KBM-7 (cell line): ENCODE measurements at places on chromosomes 13 and 19.
A peak's percentile ranks its signal among the peaks of the same experiment; 100 is the strongest.

DNA sequence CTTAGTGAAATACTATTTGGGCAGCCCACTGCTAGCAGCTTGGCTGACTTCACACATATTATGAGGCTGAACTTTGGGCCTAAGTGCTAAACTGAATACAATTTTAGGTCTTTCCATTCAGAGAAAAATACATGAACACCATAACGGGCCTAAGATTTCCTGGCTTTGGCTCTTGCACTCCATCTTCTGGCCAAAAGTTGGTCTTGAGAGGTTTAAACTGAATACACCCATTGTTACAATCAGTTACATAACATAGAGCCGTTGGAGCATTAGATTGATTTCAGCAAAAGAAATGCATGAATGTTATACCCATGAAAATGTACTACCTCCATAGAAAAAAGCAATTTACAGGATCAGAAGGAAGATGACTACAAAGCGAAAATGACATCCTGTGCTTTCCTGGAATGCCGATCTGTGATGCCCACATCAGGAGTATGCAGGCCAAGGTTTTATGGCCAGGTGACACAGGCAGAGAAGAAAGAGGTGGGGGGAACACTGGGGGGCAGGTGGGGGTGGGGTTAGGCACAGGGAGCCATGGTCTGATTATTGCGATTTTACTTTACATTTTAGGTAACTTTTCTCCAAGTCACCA lies 11.1 kb upstream of the SHISA2 start:
- peak; percentile 26 for DNase-seq

DNA sequence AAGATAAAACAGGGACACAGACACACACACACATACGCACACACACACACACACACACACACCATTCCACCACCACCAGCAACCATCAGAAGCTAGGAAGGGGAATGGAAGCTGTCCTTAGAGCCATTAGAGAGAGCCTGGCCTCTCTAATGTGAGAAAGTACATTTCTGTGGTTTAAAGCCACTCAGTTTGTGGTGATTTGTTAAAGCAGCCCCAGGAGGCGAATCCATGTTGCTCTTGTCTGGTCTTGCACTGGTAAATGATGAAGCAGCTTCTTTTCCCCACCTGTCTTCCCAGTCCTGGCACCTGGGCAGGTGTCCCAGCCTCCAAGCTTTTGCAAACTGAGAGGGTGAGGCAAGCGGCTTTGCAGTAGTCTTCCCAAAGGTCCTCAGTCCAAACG lies 118.9 kb upstream of the KL start:
- no peak for DNase-seq

DNA sequence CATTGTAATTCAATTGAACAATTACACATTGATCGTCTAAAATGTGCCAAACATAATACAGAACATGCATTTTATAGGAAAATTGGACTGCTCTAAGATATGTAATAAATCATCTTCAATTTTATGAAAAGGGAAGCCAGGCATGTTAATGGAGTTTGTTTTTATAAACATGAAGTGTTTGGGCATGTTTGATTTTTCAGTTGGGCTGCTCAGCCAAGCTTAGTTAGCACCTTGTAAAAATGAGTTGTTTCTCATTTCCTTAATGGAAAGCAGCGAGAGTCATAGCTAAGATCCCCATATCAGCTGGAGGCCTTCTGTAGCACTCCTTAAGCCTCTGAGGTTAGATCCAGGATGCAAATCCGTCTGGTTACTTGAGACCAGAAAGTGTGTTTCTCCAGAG lies 422.3 kb downstream of the SPRY2 start:
- DNase-seq, result peak; percentile 8

- DNase-seq, result no peak
These were observed 22.6 kb downstream of the THSD1 start for GRCh38 chr13:52383366-52383765.

DNA sequence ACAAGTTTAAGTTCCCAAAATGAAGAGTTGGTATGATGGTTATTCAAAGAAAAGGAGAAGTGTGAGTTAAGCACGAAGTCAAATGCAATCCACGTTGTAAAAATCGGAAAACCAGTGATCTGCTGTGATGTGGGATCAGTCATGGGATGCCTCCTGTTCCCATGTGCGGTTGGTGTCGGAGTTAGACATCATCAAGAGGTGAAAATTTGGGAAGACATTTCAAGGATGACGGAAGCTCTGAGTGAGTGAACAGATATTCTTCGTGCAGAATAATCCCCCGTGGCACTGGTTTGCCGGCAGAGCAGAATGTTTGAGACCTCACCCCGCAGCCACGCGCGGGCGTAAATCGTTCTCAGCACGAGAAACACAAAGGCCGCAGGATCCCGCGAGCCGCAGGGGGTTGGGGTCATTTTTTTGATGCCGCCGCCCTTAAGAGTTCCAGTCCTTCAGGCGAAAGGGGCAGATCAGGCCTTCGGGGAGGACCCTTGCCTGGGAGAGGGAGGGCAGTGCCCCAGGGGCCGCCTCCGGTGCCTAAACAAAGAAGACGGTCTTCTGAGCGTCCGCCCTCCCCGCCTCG lies 13.7 kb upstream of the SOX1 start:
- DNase-seq, result no peak

- DNase-seq, result no peak
These were observed 1.3 kb upstream of the GALP start for GRCh38 chr19:56174550-56174949.

DNA sequence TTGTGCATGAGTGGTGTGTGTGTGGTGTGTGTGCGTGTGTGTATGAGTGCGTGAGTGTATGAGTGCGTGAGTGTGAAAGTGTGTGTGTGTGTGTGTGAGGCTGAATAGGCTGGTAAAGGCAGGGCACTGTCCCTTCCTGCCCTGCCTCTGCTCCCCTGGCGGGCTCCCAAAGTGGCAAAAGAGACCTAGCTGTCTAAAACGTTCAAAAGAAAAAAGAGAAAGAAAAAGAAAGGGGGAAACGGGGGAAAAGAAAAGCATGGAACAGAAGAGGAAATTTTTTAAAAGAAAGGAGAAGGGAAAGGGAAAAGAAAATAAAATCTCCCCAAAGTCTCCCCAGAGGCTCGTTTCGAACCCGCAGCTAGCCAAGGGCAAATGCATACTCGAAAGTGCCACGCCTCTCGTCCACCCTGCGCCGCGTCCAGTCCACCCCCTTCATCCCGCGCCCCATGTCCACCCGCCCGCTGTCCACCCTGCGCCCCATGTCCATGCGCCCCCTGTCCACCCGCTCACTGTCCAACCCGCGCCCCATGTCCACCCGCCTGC lies 37.0 kb upstream of the FLT1 start:
- no peak for DNase-seq

DNA sequence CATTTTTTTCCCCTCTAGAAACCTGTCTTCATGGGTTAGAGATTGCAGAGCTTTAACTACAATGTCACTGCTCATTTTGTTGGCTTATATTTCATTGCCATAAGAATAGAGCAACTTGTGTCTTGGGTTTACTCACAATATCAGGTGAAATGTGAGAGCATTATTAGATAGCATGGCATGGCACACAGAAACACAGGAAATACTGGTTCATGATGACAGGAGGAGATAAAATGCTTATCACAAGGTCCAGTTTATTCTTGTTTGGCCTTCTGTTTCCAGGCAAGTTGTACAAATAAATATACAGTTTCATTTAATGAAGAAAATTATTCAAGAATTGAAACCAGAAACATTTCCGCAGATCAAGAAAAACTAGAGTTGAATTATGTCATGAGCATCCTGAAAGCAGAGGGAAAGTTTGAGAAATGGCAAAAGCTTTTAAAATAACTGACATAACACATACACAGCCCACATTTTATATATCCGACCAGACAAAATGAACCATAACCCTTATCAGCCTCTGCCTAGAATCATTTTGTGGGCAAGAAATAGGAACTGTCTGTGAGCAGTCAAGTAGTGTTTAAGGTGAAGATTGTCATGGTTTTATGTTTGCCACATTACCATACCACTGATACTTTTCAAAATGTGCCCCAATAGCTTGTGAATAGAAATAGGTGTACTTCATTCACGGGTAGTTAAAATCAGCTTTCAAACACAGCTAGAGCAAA lies 297.9 kb upstream of the ARGLU1 start:
- DNase-seq, result peak; percentile 87

GRCh38 chr13:40798380-40798779 lies 9.0 kb downstream of the SLC25A15 start:
- peak; percentile 74 for DNase-seq

GRCh38 chr19:18073197-18073596 lies 13.5 kb downstream of the IL12RB1 start:
- DNase-seq, result no peak

GRCh38 chr13:78103936-78104335 lies 185.3 kb upstream of the EDNRB start:
- DNase-seq, result no peak

- DNase-seq, result no peak
These were observed 190.9 kb downstream of the SLITRK6 start for GRCh38 chr13:85608255-85608829.

DNA sequence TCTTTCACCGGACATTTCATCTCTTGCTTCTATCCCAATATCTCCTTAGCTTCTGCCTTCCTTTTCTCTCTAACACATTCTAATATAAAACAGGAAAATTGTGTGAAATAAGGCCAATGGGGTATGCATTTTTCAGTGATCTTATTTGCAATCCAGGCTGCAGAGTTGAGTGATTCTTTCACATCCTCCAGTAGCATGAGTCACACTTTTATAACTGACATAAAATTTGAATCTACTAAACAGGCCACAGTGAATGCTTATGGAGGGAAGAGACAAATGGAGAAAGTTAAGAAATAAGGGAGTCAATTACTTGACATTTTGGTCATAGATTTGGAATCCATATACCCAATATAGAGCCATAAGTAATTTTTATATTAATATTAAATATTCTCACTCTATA lies 1037.0 kb upstream of the SPRY2 start:
- no peak for DNase-seq

GRCh38 chr19:42443944-42444398 lies 1.2 kb upstream of the CXCL17 start:
- no peak for DNase-seq

GRCh38 chr19:56751078-56751489 lies 79.5 kb upstream of the ZNF835 start:
- DNase-seq, result no peak

DNA sequence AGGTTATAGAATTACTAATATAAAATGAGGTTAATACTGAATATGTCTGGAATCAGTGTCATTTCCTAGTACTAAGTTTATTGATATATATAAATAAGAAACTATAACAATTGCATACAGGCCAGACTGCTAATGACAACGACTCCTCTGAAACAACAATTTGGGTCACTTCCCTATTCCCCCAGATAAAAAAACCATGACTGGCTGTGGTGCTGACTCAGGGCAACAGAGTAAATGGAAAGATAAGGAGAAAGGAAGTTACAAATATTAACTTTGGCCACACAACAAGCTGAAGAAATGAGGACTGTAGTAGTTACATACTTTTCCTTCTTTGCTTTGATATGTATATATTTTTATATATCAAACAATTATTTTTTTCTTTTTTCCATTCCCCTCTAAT lies 263.7 kb upstream of the PCDH9 start:
- DNase-seq, result peak; percentile 71

GRCh38 chr13:42073683-42074082 lies 25.2 kb downstream of the DGKH start:
- no peak for DNase-seq

DNA sequence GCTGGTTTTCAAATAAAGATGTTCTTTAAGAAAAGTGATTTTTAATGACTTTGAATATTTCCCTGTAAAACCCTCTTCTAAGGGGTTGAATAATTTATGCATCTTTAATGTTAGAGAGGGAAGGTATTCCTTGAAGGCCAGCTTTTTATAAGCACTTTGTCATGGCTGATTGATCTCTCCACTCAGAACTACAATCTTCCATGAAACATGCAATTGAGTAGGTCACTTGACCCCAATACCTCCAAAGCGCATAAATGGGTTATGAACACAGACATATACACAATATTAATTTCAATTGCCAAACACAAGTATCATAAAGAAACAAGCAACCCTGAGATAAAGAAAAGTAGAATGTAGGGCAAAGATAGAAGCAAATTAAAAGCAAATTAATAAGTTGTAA lies 359.9 kb downstream of the MTUS2 start:
- no peak for DNase-seq

DNA sequence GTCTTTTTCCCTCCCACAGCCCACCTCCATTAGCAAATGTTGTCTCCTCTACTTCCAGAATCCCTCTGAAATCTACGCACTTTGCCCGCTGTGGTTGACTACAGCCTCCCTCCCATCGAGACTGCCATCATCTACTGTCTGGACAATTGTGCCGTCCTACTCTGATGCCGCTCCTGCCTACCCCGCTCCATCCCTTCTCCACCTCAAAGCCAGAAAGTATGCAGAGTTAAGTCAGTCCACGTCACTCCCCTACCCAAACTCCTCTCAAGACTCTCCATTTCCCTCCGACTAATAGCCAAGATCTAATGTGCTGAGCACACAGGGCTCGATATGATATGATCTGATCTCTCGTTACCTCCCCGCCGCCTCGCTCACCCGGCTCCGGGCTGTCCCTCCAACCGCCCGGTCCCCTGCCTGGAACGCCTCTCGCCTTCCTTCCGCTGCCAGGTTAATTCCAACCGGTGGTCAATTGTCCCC lies 556 bp downstream of the CACTIN start:
- peak; percentile 12 for DNase-seq

GRCh38 chr19:47002106-47002766 lies 17.4 kb upstream of the NPAS1 start:
- no peak for DNase-seq

DNA sequence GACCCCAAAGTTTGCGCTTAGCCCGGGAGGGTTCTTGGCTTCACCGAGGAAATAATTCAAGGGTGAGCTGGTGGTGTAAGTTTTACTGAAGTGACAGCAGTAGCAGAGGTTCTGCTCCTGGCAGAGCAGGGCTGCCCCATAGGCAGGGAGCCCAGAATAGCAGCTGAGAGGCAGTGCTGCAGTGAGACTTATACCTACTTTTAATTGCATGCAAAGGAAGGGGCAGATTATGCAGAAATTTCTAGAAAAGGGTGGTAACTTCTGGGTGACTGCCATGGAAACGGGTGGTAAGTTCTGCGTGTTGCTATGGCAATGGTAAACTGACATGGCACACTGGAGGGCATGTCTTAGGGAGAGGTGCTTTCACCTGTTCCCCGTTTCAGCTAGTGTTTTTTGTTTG lies 17.5 kb upstream of the CAMSAP3 start:
- DNase-seq, result no peak

DNA sequence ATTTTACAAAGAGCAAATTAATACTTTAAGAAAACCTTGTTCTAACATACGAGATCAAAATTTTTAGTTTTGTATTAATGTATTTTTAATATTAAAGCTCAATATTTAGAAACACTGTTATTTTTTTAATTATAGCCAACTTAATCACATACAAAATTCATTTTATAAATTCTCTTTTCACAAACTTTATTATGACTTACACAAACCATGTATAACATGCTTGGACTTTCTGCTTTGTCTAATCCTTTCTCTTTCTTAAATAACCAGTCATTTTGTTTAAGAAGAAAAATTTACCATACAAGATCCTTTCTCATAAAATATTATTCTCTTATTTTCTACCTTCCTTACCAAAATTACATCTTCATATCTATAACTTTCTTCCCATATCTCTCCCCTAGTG lies 62.2 kb downstream of the CYSLTR2 start:
- no peak for DNase-seq
